ENCODE measurements at places on chromosomes 6 and 20.

DNA sequence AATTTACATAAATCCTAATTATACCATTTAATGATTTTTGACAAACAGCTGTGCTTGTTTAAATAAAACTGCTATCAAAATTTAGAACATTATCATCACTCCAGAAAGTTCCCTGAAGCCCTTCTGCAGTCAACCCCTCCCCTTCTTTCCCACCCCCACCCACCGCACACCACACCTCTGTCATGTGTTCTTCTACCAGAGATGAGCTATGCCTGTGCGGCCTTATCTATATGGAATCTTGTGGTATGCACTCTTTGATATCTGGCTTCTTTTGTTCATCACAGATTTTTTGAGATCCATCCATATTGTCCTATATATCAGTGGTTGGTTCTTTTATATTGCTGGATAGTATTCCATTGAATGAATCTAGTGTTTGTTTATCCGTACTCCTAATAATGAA lies 7.2 kb downstream of the MYLIP start:
- DNase-seq, result no peak

DNA sequence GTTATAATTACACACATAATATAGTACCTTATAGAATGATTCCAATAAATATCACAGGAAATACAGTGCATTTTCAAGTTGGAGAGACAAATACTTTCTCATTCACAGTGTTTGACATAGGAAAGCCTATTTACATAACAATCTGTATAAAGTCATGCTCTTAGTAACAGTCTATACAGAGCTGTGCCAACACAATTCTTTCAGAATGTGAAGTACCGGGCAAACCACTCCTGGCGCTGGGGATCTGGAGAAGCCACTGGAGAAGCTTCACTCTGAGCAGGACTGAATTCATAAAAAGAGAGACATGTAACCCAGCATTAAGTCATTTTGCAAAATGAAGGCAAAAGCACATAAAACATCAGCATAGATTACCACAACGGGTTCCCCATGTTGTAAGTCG lies 24.9 kb upstream of the MCM9 start:
- DNase-seq, result no peak

- DNase-seq, result no peak
Measured at GRCh38 chr6:137297887-137298286, 78.7 kb upstream of the IFNGR1 start.

DNA sequence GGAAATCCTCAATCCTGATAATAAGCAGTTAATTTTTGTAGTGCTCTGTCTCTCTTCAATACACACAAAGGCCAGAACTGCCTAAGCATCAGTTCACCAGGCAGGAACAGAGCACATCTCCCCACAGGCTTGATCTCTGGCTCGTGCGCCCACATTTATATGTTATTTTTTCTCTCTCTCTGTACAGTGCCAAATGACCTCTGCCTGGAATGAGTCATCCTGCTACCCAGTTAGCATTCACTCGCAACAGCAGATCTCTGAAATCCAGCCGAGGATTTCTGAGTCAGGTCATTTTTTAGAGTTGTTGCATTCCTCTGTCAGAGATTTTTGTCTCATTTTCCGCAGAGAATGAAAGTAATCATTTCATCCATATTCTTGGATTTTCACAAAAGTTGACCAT lies 107.1 kb downstream of the COL12A1 start:
- DNase-seq, result no peak

DNA sequence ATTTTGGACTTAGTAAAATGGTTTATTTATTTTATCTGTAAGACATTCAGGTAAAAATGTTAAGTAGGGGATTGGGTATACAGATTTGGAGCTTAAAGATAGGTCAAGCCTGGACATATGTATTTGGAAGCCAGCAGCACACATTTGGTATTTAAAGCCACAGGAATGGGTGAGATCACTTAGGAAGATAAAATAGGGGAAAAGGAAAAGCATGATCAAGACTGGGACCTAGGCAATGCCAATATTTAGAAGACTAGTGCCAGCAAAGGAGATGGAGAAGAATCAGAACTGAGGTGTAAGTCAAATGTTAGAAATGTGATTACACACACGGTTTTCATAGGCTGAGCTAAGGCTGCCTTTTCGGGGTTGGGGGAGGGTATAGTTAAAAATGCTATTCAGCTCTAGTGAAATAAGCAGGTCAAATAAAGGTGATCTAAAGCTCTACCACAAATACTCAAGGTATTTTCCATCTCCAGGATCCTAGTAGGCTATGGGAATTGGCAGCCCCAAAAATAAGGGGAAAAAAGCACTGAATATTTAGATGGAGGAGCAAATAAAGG lies 20.6 kb downstream of the SLC2A12 start:
- DNase-seq, result no peak

GRCh38 chr20:63775096-63775978 lies 35.8 kb downstream of the SLC2A4RG start:
- peak; percentile 35 for DNase-seq

GRCh38 chr20:20010639-20011500 lies 6.3 kb upstream of the NAA20 start:
- no peak for DNase-seq

DNA sequence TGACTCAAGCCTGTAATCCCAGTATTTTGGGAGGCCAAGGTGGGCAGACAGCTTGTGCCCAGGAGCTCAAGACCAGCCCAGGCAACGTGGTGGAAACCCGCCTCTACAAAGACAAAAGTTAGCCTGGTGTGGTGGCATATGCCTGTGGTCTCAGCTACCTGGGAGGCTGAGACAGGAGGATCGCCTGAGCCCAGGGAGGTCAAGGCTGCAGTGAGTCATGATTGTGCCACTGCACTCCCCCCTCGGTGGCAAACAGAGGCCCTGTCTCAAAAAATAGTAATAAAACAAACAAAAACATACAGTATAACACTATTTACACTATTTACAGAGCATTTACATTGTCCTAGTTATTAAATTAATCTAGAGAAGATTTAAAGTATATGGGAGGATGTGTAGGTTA lies 56.0 kb upstream of the PIM1 start:
- no peak for DNase-seq

DNA sequence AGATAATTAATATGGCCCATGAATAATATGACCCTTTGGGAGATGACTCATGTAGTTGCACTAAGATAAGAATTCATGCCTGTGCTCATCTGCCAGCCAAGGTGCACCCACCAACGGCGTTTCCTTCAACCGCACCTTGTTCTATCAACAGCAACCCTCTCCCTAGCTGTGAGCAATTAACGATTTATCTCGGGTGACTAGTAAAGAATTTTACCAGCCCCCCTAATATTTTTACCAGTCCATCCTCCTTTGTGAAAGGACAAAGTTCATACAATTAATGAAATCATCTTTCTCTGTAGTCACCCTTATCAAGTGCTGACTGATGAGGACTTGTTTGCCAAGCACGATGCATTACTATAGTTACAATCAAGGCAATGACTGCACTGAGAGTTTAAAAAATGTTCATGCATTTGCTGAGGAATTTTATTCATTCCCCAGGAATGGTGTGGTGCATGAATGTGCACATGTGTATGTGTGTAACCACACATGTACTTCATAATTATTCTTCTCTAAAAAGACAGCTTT lies 118.7 kb downstream of the SMOC2 start:
- no peak for DNase-seq

DNA sequence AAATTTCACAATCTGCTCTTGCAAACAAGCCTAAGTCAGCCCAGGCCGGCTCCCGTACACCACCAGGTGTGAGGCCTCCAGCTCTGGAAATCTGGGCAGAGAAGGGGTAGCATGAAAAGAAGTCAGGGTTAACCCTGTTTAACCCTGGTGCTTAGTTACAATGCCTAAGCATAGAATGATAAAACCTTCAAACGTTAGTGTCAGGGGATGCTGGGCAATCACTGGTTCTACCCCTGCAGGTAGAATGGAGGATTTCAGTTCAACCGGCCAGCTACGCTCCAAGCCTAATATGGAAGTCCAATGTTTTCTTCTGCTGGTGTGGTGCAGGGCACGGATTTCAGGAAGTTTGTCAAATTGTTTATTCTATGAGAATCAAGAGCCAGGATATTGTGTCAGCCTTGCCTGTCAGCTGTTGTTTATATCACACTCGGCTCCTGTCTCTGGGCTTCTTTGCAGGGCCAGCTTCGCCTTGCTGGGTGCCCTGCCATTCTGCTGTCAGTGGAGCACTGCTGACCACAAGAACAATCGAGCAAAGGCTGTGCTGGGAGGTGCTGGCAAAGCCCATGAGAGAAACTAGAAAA lies 20.2 kb upstream of the CD93 start:
- no peak for DNase-seq

DNA sequence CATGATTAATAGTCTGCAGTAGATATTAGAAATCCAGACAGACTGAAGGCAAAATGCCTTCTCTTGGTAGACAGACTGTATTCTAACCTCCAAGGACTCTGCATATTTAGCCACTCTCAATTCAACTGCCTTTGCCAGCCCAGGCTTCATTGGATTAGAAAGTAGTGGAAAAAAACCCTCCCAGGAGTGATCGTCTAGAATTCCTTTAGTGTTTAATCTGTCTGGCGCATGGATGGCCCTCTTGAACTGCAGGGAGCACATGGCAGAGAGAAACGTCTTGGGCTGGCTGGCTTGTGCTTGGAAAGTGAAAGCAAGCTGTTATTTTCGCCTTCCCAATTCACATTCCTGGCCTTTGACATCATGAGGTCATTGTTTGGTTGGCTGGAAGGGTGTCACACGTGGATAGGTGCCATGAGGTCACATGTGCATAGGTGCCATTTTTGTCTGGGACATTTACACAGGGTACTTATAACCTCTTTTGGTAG lies 30.9 kb upstream of the NEDD9 start:
- DNase-seq, result no peak

GRCh38 chr6:148518511-148519156 lies 176.0 kb downstream of the SASH1 start:
- no peak for DNase-seq

GRCh38 chr6:157107915-157108651 lies 215.2 kb downstream of the TMEM242 start:
- no peak for DNase-seq

Measured in activated naive CD4-positive, alpha-beta T cell treated with anti-CD3 and anti-CD28 coated beads, Interleukin-2, amount 50 U/mL, for 16 hours (primary cell).